SW480 (cell line): ENCODE measurements at places on chromosomes 16 and 17.

GRCh38 chr16:64907844-64908243, 214.0 kb downstream of the CDH11 start:
- DNase-seq: no peak

DNA sequence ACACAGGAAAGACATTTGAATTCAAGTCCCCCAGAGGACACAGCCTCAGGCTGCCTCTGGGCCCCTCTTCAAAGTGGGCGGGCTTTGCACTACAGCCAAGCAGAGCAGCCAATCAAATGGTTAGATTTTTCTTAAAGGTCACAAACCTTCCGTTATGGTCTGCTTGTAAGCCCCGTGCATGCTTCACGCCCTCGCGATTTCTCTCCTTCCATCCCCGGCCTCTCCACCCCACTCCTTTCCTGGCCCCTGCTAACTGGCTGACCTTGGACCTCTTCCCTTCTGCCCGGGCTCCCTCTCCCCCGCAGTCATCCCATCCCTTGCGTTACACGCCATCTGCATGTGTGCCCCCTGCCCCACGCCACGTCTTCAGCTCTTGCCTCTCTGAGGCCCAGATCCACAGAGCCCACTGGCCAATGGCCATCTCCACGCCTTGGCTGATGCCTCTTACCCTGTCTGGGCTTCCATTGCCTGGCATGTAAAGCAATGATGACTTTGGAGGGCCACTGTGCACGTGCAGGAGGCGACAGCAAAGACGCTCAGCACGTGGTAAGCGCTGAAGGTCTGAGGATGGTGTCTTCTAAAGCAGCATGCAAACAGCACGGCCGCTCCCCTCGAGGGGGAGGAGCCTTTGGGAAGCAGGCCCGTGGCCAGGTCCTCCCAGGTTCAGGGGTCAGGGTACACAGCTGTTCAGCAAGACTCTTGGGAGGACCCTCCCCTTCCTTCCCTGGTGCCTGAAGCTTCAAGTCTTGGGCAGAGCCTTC, 86.8 kb downstream of the ZDHHC7 start:
- DNase-seq: no peak

GRCh38 chr17:15290605-15291004, 25.5 kb upstream of the PMP22 start:
- no peak for DNase-seq

GRCh38 chr16:9650284-9650683, 531.9 kb downstream of the GRIN2A start:
- DNase-seq: no peak

DNA sequence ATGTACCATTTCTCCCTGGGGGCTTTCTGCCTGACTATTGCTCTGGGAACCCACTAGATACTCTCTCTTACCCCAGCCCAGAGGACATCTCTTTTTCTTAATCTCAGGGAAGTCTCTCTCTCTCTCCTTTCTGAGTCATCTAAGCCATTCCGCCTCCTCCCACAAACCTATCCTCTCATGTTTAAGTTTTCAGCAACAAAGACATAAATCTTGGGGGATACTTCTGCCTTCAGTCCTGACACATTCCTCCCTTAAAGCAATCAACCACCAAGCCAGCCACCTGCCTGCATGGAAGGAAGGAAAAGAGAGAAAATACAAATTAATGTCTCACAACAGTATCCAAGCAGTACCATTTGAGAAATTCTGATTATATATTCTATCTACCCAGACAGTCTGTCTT, 128.8 kb downstream of the HS3ST2 start:
- DNase-seq: no peak

- no peak for DNase-seq
Measured at GRCh38 chr17:69949973-69950695, 124.9 kb upstream of the KCNJ16 start.

GRCh38 chr17:68006797-68007196, 10.5 kb upstream of the C17orf58 start:
- DNase-seq: no peak

DNA sequence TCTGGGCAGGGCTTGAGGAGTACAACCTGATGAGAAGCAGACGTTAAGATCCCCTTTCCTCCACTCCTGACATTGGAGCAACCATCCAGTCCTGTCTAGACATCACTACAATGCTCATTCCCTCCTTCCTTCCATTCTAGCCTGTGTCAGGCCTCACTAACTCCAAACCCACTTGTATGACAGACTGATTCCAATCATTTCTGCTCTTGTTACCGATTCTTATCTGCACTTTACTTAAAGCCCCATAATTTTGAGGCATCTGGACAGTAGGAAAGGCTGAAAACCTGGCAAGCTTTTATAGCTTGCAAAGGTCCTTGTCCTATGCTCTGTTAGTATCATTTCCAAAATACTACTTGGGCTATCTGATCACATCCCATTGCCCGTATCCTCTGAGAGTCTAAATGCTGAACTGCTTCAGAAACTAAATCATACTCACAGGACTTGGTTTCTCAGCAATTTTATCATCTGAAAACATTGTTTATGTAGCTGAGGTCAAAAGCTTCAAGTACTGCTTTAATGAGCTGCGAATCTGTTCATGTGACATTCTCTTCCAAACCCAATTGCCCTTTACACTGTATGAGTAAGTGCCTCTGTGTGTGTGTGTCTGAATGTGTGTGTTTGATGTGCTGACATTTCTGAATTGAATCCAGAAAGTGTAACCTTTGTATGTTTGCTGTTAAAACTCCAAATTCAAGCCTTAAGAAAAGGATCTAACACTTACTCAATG, 57.2 kb upstream of the CACNG3 start:
- no peak for DNase-seq

DNA sequence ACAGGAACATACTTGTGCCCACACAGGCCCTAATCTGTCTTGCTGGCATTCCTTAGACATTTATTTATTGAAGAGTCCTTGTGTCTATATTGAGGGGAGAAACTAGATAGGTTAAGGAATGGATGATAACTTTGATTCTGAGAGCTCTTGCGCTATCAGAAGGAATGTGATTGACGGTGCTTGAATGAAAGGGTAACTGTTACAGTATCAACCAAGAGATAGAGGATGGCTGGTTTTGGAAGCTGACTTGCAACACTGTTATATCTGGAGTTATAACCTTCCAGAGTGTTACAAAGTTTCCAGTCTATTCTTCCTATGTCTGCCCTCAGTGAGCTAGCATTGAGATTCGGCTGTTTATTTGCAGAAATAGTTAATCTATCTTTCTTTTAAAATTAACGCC, 36.5 kb downstream of the PRKCA start:
- DNase-seq: no peak

- DNase-seq: no peak
Measured at GRCh38 chr17:40430272-40431230, 12.7 kb upstream of the IGFBP4 start.

- no peak for DNase-seq
Measured at GRCh38 chr16:62967611-62968010, 931.4 kb upstream of the CDH8 start.

DNA sequence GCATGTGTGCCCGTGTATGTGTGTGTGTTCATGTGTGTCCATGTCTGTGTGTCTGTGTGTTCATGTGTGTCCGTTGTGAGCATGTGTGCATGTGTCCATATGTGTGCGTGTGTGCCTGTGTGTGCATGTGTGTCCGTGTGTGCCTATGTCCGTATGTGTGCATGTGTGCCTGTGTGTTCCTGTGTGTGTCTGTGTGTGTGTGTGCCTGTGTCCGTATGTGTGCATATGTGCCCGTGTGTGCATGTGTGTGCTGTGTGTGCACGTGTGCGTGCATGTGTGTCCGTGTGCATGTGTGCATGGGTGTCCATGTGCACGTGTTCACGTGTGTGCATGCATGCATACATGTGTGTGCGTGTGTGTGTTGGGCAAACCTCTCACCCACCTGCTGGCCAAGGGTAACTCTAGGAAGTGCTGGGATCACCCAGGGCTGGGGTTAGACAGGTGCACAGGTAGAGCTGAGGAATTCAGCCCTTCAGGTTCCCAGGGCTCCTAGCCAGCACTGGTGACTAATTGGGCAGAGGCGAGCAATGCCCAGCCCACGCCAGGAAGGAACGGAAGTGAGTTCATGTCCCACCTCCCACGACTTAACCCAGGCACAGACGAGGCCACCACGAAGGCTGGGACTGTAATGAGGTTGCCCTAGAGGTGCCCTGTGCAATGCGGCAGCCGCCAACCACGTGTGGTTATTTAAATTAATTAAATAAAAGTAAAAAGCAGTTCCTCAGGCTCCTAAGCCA, 8.2 kb upstream of the CSNK1D start:
- DNase-seq: peak; percentile 91

GRCh38 chr16:28167221-28167620, 44.5 kb downstream of the XPO6 start:
- DNase-seq: no peak

DNA sequence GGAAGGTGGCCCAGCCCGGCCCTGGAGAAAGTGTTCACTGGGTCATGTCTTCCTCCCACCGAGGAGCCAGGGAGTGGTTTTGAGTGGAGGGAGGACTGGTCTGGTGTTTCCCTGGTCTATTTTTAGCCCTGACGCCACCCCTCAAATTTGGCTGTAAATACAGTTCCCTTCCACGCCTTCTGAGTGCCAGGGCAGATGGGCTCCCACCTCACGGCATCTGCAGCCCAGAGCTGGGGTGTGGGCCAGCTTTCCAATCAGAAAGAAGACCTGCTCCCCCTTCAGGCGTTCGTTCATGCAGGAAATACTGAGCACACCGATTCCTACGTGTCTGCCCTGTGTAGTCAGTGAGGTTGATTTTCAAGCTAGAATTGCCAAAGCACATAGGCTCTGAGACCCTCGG, 53.7 kb downstream of the SNX20 start:
- no peak for DNase-seq

DNA sequence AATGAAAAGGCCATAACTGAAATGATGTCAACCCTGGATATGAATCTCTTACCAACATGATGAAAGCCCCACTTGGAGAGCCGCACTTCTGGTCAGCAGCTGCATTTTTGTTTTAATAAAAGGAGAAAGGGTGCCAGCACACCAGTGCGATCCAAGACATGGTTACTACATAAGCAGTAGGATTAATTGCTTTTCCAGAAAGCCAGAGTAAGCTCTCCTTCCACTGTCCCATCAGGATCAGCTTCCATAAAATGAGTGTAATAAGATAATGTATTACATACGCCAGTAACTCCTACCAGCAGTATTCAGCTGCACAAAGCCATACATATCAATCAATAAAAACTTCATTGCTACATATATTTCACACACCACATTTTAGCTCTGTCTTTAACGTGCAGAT, 26.3 kb upstream of the NACA2 start:
- no peak for DNase-seq

GRCh38 chr17:4678448-4679026, 25.4 kb downstream of the PELP1 start:
- DNase-seq: peak; percentile 52

DNA sequence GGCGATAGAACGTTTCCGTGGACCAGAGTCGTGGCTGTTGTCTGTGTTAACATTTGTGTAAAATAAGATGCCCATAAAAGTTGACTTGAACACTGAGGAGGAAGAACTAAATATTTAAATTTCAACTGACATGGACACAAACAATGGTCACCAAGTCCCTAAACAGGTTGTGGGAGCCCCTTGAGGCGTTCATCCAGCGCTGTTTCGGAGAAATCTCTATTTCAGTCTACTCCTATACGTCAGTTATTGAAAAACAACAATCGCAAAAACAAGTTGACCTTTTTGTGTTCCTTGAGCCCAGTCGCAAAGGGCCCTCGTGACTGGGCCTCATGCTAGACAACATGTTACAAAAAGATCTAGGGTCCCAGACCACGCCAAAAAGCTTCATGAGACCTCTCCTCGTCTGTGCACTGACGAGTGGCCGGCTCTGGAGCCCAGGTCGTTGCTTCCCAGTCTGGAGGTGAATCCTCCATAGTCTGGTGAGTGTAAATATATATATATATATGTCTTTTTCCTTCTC, 439 bp upstream of the TMEM231 start:
- DNase-seq: no peak

GRCh38 chr16:65314627-65315008, 192.8 kb upstream of the CDH11 start:
- DNase-seq: no peak

DNA sequence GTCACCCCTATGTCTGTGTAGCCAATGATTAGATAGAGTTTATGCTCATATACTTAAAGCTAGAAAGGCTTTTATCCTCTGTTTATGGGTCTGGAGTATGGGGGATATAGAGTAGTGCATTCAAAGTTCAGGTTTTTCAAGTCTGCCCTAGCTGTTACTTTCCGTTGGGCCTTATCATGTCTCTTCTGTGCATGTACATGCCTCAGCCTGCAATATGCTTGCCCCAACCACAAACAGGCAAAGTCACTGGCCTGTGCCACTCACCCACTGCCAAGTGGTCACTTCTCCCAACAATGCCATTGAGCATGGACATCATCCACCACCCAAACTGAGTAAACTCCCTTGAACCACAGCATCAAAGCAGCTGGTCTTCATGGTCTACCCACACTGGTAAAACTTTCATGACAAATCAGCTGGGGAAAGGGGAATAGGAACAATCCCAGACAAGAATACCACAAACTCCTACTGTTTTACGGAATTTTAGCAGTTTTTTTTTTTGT, 70.3 kb upstream of the C17orf78 start:
- no peak for DNase-seq

DNA sequence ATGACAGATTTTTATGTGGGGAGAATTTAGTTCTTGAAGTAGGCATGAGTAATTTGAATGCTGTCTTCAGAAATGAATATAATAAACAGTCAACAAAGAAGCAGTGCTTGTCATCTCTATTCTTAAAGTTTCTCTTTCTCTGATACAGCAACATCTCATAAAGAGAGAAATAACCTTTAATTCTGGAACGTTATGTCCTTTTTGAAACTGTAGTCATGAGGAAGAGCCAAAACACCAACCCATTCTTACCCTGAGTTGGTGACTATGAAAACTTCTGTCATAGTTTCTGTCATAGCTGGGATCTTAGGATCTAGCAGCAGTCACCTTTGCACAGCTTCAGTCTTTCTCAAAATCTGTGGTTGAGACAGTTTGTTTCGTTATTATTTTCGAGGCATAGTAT, 15.3 kb upstream of the RASL10B start:
- no peak for DNase-seq

DNA sequence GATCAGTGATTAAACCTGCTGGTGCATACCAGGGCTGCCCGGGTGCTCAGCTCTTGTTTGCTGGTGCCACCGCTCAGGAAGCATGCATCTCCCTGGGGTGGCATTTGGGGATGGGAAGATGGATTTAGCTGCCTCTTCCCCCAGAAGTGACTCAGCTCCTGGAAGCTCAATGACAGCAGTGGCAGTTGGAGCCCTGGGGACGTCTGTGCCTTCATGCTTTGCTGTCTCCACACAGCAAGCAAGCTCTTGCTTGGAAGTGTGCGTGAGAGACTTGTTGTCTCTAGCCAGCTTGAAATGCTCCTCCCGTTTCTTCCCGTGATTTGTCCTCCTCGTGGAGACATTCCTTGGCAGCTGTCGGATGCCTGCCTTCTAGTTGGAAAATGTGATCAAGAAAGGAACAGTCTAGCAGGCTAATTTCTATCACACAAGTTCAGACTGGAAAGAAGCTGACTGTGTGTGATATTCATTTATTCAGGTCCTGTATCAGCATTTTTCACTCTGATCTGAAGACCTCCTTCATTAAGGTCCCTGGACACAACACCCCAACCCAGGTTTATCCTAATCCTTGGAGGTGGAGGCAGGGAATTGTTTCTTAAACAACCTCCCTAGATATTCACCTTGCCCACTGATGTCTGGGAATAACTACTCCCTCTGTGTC, 73.0 kb downstream of the BMERB1 start:
- no peak for DNase-seq
